ENCODE measurements at places on chromosomes 7 and 10. TPM values are rescaled to one million over a fixed set of nuclear protein-coding genes. Genes with fewer than 3 reads are reported as not detected.
A peak's percentile ranks its signal among the peaks of the same experiment; 100 is the strongest.

DNA sequence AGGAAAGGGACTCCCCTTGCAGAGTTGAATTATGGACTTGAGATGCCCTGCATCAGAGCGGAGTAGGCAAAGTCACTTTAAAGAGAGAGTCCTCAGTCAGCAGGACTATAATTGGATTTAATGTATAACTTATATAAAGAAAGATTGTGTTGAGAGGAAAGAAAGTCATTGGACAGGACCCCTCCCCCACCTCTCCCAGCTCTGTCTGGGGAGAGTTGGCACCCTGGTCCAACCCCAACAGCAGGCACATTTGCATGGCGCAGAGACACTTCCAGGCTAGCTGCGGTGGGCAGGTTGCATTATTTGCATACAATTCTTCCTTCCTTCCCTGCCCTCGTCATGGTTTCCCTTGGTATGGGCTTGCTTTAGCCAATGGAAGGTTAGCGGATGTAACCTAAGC is 46.1 kb upstream of the NPTX2 start:
- H3K27ac ChIP-seq, result no peak overlapping the region
- H3K4me1 ChIP-seq, result no peaks in the 10 kb centered on the region
- H3K36me3 ChIP-seq, result no peaks in the 10 kb centered on the region
- H3K4me3 ChIP-seq, result no peak overlapping the region
- no peaks in the 10 kb centered on the region for H3K27me3 ChIP-seq

Gene FAM25A
- total RNA-seq, result not detected

DNA sequence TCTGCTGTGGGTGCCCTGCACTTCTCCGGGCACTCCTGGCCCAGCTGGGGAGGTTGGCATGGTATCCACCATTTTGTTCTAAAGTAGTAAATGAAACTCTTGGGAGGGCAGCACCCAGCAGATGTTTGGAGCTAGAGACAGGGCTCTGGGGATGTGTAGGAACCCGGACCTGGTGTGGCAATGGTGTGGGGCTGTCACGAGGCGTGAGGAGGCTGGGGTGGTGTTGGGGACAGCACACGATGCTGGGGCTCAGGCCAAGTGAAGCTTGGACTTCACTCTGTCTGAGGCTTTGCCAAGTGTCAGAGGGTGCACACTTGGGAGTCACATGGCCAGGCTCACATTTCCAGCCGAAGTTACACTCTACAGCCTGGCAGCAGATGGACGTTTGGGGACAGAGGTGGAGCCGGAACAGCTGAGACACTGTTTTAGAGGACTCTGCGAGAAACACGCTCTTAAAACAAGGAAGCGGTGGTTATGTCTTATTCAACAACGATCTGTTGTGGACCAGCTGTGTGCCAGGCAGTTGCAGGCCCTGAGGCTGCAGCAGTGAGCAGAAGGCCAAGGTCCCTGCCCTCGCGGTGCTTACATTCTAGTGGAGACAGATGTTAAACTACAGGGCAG is 118.2 kb downstream of the CUX1 start:
- DNase-seq, result no peak
- peaks cover 4% of the 10 kb centered on the region for H3K36me3 ChIP-seq
- no peaks in the 10 kb centered on the region for H3K4me1 ChIP-seq
- no peaks in the 10 kb centered on the region for H3K27me3 ChIP-seq
- H3K4me3 ChIP-seq, result no peak overlapping the region

GRCh38 chr10:80599424-80599847 is 61.7 kb downstream of the SH2D4B start:
- H3K4me3 ChIP-seq, result no peak overlapping the region
- H3K36me3 ChIP-seq, result no peaks in the 10 kb centered on the region
- DNase-seq, result no peak
- no peaks in the 10 kb centered on the region for H3K27me3 ChIP-seq
- H3K27ac ChIP-seq, result peak overlapping the region; percentile 76

DNA sequence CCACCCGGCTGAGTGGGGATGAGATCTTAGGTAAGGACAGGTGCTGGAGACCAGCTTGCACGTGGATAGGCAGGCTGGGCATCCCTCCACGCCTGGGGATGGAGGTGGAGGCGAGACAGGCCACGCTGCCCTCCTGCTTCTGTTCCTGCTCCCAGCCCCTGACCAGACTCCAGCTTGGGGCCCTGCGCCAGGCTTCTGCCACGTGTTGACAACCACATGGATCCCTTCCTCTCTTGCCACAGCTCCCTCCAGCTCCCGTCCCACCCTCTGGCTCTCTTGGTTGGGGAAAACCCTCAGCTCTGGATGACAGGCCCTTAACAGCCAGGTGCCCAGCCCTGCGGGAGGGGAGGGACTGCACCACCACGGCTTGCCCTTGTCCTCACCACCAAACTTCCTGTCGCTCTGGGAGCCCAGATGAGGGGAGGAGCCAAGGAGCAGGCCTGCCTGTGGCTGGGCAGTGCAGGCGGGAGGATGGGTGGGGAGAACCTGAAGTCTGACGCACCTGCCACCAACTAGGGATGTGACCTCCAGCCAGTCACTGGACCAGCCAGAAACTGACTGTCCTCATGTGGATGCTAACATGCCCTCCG is 36.0 kb downstream of the KCNH2 start:
- DNase-seq, result peak; percentile 75
- H3K4me1 ChIP-seq, result no peaks in the 10 kb centered on the region
- no peak overlapping the region for H3K27ac ChIP-seq
- H3K27me3 ChIP-seq, result peaks cover 61% of the 10 kb centered on the region
- no peak overlapping the region for H3K4me3 ChIP-seq

DNA sequence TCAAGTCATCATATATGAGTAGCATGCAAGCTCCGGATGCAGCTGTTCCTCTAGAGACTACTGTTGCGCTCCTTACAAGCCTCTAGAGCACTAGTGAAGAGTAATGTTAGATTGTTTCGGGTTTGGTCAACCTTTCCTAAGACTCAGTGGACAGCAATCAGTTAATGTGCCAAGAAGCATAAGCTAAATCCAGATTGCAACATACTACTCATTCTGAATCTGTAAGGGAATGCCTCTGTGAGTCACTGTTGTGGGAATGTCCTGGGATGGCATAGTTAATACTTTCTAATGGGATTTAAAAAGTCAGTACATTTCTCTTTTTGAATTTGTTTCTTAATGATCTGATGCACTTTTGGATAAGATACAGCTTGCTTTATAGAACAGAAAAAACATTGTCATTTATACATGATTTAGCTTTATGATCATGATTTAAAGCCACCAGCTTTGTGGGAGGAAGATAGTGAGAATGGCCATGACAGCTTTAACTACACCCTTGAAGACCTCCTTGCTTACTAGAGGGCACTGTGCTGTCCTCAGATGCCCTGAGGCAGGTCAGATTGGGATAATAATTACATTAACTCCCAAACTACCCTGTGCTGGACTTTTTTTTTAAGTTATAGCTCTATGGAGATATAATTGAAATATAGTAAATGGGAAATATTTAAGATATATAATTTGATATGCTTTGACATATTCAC is 138.4 kb downstream of the SDK1 start:
- H3K4me1 ChIP-seq, result no peaks in the 10 kb centered on the region
- H3K36me3 ChIP-seq, result no peaks in the 10 kb centered on the region
- no peak overlapping the region for H3K27ac ChIP-seq
- no peaks in the 10 kb centered on the region for H3K27me3 ChIP-seq
